ENCODE measurements at places on chromosomes 3 and 15. TPM values are rescaled to one million over a fixed set of nuclear protein-coding genes. Genes with fewer than 3 reads are reported as not detected.

- no peak for DNase-seq
Measured at GRCh38 chr3:58351920-58352319, 19.2 kb downstream of the PXK start.

GRCh38 chr15:59946084-59946483, 58.0 kb upstream of the FOXB1 start:
- no peak for DNase-seq

- DNase-seq = no peak
Measured at GRCh38 chr15:48061605-48062004, 59.2 kb upstream of the SLC24A5 start.

DNA sequence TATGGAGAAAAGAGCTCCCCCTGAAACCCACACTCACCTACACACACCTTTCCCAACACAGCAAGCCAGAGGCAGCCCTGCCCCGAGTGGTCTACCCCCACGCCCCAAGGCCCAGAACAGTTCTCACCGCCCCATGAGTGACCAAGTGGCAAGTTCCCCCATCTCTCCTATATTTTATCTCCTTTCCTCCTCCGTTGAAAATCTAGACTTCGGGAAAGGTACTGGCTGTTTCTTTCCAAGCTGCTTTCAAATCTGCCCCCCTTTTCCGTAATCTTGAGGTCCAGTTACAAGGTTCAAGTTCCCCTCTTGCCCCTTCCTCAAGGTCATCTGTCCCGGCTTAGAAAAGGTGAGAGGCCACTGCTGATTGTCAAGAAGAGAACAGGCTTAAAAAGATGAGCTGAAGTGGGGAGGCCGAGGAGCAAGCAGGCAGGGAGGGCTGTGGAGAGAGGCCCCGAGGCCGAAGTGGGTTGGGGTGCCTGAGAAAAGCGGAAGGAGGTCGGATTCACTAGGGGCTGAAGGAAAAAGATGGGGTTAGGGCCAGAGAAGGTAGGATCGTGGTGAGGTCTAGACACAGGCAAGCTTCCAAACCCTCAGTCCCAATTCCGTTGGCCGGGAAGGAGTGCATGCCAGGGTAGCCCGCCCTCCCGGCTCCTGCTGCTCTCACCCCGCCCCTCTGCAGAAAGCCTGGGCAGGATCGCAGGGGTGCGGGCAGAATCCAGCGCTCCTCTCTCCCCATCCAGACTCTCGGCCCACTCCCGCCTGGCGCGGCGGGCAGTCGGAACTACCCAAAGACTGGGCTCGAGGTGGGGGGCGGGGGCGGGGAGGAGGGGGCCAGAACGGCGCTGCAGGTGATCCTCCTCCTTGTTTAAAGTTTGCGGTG, 1.7 kb downstream of the SEMA5B start:
- DNase-seq = no peak

GRCh38 chr3:187737006-187737367, 8.3 kb downstream of the BCL6 start:
- no peak for DNase-seq

DNA sequence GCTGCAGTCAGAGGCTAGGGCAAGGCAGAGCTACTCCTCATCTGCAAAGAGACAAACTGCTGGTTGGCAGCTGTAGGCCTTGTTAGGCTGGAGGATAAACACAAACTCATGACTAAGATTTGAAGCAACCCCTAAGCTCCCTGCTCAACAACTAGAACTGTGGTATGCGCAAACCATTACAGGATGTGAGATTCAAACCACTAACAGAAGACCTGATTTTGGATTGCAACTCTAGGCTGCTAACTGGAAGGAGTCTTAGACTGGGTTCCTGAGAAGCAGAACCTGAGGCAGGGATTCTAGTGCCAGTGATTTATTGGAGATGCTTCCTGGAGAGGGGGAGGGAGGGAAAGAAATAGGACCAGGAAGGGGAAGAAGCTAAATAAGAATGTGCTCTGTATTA, 22.5 kb downstream of the CCR4 start:
- no peak for DNase-seq

DNA sequence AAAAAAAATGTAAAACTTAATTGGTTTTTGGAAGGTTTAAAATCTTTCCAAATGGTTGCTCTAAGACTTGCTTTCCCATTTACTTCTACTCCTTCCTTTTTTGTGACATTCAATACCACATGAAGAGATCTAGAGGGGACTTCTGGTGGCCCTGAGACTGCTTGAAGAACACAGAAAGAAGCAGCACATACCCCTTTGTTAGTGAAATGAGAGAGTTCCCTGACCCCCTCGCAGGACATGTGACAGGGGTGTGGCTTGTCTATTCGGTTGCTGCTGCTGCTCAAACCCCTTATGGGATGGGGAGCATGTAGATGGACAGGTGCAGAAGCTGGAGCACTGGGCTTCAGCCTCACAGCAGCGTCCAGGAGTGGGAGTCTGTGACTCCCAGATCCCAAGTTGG, 71.0 kb downstream of the ZMAT3 start:
- no peak for DNase-seq

DNA sequence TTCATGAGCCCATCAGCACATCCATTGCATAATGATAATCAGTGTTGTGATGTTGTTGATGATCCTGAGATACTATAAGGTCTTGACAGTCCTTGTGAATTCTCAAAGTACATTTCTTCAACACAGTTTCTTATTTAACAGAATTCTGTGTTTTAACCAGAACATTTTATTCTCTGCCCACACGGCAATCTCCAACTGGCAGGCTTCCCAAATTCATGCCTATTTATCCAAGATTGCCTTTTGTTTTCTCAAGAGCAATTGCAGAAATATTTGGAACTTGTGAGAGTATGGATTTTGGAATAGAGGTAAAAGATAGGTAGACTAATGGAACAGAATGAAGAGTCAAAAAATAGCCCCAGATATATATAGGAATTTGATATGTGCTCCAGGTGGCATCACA, 116.0 kb downstream of the UACA start:
- no peak for DNase-seq

DNA sequence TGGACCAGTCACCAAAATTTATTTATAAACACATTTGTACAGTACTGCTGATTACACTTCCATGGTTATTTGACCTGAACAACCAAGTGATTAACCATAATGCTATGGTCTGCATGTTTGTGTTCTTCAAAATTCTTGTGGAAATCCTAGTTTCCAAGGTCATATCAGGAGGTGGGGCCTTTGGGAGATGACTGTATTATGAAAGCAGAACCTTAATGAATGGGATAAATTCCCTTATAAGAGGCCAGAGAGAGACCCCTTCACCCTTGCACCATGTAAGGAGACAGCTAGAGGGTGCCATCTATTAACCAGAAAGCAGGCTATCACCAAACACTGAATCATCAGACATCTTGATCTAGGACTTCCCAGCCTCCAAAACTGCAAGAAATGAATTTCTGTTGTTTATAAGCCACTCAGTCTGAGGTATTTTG, 1.9 kb downstream of the SCAPER start:
- no peak for DNase-seq

DNA sequence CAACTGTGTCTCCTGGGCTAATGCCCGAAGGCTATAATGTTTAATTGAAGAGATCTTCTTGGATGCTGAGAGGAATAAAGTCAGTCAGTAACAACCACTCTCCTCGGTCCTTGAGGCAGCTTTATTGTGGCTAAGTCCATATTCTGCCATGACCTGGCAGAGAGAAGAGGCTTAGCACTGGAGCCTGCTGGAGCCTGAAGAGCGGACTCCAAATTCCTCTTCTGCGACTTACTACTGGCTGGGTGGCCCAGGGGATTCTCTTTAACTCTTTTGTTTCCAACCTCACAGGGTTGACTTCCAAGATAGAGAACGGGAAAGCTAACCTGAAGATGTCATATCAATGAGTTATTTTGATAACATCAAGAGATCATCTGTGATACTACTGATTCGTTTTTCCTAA, 71.1 kb downstream of the MYO1E start:
- no peak for DNase-seq

DNA sequence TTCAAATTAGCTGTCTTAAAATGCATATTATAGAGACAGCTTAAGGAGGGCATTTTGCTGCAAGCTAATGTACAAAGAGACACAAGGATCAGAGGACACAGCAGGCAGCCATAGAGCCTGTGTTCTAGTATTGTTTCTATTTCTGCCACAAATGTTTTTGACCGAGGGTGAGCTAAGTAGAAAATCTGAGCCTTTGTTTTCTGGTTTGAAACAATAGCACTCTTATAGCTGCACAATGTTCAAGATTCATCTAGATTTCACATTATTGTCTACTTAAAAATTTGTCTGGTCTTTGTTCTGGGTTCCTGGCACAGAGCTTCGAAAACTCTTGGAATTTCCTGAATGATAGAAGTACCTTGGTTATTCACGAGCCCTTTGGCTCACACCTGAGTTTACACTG, 40.0 kb upstream of the TUSC7 start:
- DNase-seq = no peak

DNA sequence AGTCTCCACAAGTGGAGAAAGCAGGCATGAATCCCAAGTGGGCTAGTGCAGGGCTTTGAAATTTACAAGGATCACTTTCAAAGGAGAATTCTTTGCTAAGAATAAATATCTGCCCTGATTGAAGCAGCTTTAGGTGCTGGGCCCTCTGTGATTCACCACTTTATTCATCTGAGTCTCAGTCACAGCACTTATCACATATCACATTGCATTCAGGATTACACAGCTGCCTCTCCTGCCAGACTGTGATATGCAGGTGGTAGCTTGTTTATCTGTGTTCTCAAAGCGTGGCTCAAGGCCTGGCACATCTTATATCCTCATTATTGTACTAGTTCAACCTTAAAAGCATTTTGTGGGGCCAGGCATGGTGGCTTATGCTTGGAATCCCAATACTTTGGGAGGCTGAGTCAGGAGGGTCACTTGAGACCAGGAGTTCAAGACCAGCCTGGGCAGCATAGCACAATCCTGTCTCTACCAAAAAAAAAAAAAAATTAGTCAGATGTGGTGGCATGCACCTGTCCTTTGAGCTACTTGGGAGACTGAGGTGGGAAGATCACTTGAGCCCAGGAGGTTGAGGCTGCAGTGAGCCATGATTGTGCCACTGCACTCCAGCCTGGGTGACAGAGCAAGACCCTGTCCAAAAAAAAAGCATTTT, 156.9 kb upstream of the EIF1B start:
- no peak for DNase-seq

GRCh38 chr15:27179789-27180188, 208.8 kb downstream of the GABRG3 start:
- DNase-seq = no peak

- no peak for DNase-seq
Measured at GRCh38 chr3:29171043-29171990, 109.6 kb upstream of the RBMS3 start.

DNA sequence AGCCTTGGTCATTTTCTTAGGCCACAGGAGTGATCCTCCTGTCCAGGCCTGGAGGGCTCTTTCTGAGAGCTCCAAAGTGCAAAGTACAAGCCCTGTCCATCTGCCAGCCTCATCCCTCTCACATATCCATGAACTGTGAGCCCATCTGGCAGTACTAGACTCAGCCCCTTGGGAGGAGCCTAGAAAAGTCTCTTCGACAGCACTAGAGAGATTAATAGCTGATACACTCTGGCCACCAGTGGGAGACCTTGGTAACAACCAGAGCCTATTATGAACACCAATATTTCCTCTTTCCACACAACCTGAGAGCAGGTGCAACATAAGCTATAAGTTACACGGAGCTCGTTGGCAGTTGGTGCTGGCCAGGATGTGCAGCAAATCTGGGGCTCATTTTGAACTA, 59.5 kb upstream of the DCLK3 start:
- no peak for DNase-seq

- no peak for DNase-seq
Measured at GRCh38 chr3:89740080-89740880, 632.9 kb downstream of the EPHA3 start.

- no peak for DNase-seq
Measured at GRCh38 chr15:79394231-79394630, 37.9 kb upstream of the MINAR1 start.

- no peak for DNase-seq
Measured at GRCh38 chr3:120196333-120196732, 88.7 kb downstream of the GPR156 start.

GRCh38 chr3:188358787-188359493, 205.0 kb downstream of the LPP start:
- DNase-seq = no peak

DNA sequence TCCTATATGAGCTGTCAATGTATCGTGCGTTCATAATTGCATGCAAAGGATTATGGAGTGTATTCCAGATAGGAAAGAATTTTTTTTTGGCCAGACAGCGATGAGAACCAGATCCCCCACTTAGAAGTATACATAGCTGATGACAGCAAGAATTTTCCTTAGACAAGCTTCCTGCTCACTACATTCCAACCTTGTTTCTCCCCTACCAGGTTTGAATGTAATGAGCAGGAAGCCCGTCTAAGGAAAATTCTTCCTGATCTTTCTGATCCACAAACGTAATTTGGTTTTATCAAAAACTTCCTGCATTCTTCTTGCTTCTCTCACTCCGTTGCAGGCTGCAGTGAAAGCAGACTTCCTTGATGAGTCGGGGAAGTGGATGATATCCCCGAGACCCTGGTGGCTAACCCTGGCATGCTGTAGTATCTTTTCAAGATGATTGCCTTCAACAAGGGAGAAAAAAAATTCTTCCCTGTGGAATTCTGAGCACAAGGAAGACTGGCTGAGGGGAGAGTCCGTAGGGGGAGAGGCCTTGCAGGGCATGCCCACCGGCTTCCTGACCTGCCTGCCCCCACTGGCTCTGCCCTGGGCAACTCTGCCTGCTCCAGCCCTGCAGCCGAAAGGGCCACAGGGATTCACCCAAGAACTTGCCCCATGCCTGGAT, 243.1 kb downstream of the TLE3 start:
- no peak for DNase-seq

DNA sequence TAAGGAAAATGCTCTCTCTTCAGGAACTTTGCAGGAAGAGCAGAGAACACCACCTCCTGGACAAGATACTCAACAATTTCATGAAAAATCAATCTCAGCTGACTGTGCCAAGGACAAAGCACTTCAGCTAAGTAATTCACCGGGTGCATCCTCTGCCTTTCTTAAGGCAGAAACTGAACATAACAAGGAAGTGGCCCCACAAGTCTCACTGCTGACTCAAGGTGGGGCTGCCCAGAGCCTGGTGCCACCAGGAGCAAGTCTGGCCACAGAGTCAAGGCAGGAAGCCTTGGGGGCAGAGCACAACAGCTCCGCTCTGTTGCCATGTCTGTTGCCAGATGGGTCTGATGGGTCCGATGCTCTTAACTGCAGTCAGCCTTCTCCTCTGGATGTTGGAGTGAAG, 200.5 kb downstream of the AKAP13 start:
- DNase-seq = no peak

- no peak for DNase-seq
Measured at GRCh38 chr15:100034191-100034590, 301.0 kb upstream of the LYSMD4 start.

GRCh38 chr15:89898146-89898545, 4.4 kb upstream of the AP3S2 start:
- no peak for DNase-seq

- no peak for DNase-seq
Measured at GRCh38 chr3:171462224-171462623, 2.0 kb upstream of the TNIK start.

- no peak for DNase-seq
Measured at GRCh38 chr3:12895391-12896062, 54.2 kb upstream of the RPL32 start.

GRCh38 chr3:72571638-72572114, 276.6 kb downstream of the SHQ1 start:
- no peak for DNase-seq

- DNase-seq = peak; percentile 57
Measured at GRCh38 chr3:126509597-126510307, 7.8 kb downstream of the UROC1 start.

SV2B gene
- 2.5 TPM for total RNA-seq

GPR62 gene
- 1.1 TPM for total RNA-seq

CHP1 gene
- total RNA-seq = 101 TPM

SLC9C1 gene
- not detected for total RNA-seq

P3H2 gene
- 41.7 TPM for total RNA-seq

ZNF80 gene
- total RNA-seq = not detected

STX19 gene
- total RNA-seq = not detected

MESP2 gene
- total RNA-seq = not detected

RBP2 gene
- not detected for total RNA-seq

Data from sigmoid colon (tissue), 7 donors.